ENCODE measurements at places on chromosomes 12 and 14.

- H3K4me1 ChIP-seq, result no peaks in the 10 kb centered on the region
- no peak for DNase-seq
- no peak overlapping the region for H3K27ac ChIP-seq
- H3K27me3 ChIP-seq, result no peaks in the 10 kb centered on the region
- H3K36me3 ChIP-seq, result no peaks in the 10 kb centered on the region
These were observed 205.7 kb upstream of the NPAS3 start for GRCh38 chr14:32733015-32733414.

GRCh38 chr12:57764662-57765002 is 2.2 kb downstream of the CYP27B1 start:
- no peak for DNase-seq
- H3K4me3 ChIP-seq, result peak overlapping the region; percentile 41
- H3K27ac ChIP-seq, result no peak overlapping the region
- H3K4me1 ChIP-seq, result peaks cover 31% of the 10 kb centered on the region
- peaks cover 43% of the 10 kb centered on the region for H3K27me3 ChIP-seq
- no peaks in the 10 kb centered on the region for H3K36me3 ChIP-seq

DNA sequence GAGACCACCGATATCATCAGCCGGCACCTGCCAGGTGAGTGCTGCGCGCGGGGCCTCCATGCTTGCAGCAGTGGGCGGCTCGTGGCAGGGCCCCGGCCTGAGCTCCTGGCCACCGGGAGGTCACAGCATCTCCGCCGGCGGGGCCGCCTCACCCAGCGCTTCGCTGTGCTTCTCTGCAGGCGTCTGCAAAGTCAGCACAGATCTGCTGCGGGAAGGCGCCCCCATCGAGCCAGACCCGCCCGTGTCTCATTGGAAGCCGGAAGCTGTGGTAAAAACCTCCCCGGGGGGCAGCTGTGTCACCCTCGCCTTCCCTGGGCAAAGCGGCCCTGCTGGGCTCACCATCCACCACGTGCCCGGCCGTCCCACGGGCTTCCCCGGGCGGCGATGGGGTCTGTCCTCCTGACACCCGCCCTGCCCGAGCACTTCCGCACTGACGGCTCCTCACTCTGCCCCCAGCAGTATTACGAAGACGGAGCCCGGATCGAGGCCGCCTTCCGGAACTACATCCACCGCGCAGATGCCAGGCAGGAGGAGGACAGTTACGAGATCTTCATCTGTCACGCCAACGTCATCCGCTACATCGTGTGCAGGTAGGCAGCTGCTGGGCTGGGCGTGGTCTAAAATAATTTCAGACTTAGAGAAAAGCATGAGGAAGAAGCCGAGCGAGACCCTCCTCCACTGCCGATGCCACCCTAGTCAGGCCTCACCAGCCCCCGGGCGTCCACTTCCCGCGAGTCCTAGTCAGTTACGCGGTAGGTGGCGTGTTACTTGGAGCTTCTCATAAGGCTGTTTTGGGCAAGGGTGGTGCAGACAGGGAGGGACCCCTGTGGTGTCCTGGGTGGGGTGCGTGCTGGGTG is 7.1 kb downstream of the PGAM5 start:
- DNase-seq, result no peak
- H3K4me3 ChIP-seq, result no peak overlapping the region
- H3K27me3 ChIP-seq, result no peaks in the 10 kb centered on the region
- peaks cover 3% of the 10 kb centered on the region for H3K4me1 ChIP-seq
- peaks cover 26% of the 10 kb centered on the region for H3K36me3 ChIP-seq
- no peak overlapping the region for H3K27ac ChIP-seq

GRCh38 chr12:49349266-49349665 is 2.6 kb downstream of the DNAJC22 start:
- no peaks in the 10 kb centered on the region for H3K36me3 ChIP-seq
- H3K27me3 ChIP-seq, result peaks cover 77% of the 10 kb centered on the region
- H3K4me3 ChIP-seq, result no peak overlapping the region
- DNase-seq, result no peak
- H3K27ac ChIP-seq, result no peak overlapping the region
- peaks cover 37% of the 10 kb centered on the region for H3K4me1 ChIP-seq

DNA sequence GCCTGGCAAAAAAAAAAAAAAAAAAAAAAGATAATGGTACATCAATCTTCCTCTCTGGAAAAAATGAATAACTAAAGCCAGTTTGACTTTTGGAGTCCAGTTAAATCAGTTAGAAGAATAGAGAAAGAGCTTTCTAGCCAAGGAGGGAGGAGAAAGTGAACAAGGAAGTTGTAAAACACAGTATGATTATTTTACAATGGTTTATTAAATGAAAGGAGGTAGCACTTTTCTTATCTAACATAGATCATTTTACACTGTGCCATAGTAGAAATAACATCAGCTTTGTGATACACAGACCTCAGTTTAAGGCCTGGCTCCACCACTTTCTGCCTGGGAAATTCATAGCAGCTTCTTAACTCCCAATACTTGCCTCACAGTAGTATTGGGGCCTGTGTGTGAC is 15.4 kb upstream of the KITLG start:
- peak; percentile 15 for DNase-seq
- H3K4me3 ChIP-seq, result no peak overlapping the region
- H3K36me3 ChIP-seq, result no peaks in the 10 kb centered on the region

All from transverse colon (tissue), 4 donors.